ENCODE measurements at places on chromosomes 13 and 19.

DNA sequence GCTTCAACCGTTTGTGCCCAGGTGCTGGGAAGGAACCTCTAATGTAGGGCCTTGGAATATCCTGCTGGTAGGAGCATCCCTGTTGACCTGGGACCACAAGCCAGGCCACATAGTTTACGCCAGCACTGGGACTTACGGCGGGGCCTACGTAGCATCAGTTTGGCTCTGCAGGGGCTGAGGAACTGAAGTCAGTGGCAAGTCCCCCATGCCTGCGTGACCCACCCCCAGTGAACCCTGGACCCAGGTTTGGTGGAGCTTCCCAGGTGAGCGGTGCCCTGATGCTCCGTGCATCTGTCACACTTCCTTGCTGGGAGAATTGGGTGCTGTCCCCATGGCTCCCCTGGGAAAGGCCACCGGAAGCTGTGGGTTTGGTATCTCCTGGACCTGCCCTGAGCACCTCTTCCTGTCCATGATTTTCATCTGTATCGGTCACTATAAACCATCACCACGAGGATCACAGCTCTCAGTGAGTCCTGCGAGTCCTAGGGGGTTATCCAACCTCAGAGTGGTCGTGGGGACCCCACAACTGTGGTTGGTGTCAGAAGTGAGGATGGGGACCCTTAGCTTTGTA, 9.9 kb downstream of the SIGLEC11 start:
- DNase-seq = no peak

DNA sequence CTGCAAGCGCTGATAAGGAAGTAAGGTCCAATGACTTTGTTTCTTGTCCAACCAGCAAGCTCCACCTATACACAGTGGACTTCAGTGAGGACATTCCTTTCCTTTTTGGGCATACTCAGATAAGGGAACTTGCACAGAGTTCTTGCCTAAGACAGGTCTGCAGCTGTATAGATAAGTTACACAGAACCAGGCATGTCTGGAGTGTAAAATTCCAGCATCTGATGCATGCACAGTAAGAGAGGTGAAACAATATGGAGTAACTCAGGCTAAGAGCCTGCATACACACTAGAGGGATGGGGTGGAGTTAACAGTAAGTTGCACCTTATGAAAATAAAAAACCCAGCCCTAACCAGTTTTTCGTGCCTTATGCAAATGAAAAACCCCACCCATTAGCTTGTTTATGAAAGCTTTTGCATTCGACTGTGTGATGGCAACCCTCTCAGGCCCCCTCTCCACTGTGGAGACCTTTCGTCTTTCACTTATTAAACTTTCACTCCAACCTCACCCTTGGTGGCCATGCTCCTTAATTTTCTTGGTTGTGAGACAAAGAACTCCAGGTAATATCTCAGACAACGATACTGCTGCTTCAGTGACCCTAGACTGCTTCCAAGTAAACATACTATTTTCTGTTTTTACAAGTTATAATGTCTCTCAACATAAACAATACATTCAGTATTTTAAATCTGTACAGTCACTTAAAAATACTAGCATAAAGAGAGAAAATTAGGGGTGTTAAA, 2859.0 kb upstream of the PCDH20 start:
- no peak for DNase-seq

- no peak for DNase-seq
Measured at GRCh38 chr13:112248862-112249592, 127.1 kb upstream of the SPACA7 start.

- no peak for DNase-seq
Measured at GRCh38 chr13:33723365-33723764, 94.6 kb upstream of the RFC3 start.

GRCh38 chr19:38736413-38737280, 7.6 kb downstream of the CAPN12 start:
- DNase-seq = no peak

GRCh38 chr19:39384839-39385568, 5.9 kb downstream of the PAF1 start:
- no peak for DNase-seq

DNA sequence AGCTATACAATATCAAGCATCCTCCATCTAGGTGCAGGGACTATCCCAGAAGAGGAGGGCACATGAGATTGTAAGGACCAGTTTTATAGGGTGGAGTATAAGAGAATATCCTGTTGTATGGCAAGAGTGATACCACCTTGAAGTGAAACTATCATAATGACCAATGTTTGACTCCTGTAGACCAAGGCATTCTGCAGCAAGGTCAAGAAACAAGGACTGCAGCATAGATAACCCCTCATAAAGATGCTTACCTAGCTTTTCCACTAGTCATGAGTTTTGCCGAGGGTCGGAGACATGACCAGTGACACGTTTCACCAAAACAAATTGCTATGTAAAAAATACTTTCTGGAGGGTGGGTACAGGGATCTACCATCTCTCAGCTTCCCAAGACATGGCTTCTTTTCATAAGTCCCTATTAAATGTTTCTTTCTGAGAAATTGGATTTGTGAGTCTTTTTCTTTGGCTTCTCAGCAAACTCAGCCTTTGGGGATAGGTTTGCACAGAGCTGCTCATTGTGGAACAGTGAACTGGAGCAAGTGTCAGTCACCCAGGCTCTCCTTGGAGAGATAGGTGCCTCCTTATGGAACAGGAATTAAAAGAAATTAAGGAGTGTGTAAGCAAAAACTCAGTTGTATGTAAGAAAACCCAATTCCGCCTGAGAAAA, 28.2 kb upstream of the CYSLTR2 start:
- peak; percentile 17 for DNase-seq

DNA sequence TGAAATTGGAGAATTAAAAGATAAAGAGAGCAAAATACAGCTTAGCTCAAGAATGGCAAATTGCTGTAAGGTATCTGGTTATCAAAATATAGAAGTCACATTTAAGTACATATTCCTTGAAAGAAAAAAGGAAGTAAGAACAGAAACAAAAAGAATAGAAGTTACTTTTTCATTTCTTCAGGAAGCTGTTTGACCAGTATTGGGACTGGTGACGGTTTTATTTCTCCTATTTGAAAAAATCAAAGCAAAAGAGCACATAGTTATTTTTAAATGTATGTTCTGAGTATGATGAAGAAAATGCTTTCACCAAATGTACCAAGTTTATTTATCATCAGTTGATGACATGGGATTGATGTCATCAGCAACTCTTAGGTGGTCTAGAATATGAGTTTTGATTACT, 83.1 kb upstream of the OXGR1 start:
- no peak for DNase-seq

DNA sequence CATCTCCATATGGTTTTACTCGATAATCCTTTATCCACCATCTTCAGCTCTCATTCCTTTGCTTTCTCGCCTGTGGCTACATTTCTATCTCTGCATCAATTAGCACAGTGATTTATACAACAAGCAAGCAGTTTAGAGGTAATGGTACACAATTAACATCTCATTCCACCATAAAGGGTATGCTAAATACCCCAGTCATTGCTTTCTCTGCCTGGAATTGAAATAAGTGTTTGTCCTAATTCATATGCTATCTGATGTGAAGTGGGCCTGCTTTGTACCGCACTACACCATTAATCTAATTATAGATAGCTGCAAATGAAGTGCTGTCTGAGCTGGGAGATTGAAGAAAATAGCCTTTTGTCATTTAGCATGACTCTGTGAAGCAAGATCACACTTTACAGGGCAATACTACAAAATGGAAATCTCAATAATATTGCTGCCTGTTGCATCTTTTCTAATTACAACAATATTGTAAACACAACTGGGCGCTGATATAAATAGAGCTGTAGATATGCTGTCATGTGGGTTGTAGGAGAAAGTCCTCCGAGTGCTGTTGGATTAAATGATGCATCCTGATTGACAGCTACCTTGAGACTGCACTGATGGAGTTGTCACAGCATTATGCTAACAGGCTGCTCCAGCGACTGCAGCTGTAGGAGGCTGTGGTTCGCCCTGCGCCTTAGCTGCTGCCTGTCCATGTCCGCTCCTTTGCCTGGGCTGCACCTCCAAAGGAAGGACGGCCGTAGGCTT, 78.2 kb downstream of the GGACT start:
- DNase-seq = no peak

GRCh38 chr13:106927421-106927820, 359.5 kb upstream of the ARGLU1 start:
- DNase-seq = no peak

GRCh38 chr13:95174517-95174916, 126.7 kb downstream of the ABCC4 start:
- no peak for DNase-seq

DNA sequence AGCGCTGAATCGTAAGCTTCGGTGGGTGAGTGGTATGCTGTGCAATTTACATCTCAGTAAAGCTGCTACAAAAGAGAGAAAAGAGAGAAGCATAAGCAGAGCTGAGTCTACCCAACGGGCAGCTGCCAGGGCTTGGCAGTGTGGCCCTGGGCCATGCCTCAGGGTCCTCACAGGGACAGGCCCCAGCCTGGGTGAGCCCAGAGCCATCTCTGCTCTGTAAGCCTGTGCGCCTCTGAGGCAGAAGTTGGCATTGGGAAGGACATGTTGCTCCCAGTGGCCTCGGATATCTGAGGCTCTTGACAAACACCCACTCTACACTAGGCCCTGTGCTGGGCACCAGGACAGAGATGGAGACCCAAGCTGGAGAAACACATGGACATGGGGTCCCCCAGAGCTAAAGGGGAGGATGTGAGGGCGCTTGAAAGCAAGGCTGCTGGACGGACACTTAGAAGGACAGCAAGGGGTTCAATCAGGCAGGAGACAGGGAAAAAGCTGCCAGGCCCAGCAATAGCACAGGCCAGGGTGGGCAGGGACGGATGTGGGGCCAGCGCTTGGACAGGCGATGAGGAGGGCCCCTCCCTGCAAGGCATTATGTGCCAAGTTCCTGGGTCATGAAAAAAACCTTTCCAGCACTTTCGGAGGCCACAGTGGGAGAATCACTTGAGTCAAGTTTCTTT, 14.7 kb downstream of the PPP6R1 start:
- DNase-seq = no peak

- DNase-seq = no peak
Measured at GRCh38 chr13:91358387-91358782, 10.9 kb downstream of the MIR17HG start.

DNA sequence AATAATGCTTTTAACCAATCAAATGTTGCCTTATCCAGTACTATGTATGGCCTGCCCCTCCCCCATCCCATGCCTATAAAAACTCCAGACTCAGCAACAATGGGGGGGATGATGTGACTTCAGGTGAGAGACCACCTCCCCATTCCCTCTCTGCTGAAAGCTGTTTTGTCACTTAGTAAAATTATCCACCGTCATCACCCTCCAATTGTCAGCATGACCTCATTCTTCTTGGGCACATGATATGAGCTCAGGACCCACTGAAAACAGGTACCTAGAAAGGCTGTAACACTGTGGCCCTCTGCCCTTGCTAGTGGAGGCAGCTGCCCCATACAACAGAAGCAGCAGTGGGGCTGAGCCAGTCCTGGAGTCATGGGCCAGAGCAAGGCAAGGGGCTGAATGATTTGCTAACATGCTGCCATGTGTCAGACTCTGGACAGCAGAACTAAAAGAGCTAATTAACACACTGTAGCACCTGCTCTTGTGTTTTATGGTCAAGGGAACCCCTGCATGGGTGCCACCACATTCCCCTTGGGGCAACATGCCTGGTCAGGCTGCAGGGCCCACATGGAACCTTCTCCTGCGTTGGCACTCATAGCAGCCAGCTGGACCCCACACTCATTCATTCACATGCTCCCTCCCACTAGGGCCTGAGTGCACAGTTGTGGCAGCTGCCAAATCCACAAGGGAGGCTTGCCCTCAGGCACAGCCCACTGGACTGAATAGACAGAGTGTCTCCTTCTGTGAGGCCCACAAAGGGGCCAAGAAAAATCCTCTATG, 722.2 kb upstream of the PCDH20 start:
- DNase-seq = no peak

DNA sequence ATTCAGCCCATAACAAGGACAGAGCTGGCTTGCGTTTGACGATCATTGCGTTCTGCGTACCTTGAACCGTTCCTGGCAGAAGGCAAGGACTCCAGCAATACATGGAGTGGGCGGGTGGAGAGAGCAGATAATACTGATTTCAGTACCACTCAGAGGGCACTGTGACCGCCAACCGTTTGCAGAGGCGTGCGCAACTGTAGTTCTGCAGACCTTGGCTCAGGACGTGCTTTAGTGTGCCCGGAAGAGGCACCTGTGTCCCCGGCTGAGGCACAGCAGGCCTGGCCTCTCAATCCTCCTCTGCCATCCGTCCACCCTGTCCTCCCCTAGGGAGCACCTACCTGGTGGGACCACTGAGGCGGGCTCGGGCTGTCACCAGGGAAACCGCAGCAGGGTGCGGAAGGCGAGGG, 117.6 kb upstream of the USP29 start:
- DNase-seq = no peak

DNA sequence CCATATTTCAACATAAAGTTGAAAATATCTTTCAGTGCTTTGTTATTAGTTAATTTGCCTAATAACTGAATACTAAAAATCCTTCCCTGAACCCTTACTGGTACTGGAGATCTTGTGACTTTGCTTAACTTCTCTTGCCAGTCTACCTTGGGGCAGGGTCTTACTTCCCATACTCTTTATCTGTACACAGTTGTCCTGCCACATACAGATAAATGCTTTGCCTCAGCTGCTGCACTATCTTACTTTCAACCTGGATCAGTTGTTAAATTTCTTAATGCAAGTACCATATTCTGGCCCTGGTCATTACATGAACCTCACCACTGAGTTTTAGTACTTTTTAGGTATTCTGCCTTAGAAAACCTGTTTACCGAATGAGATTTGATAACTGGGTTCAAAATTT, 107.6 kb downstream of the PIBF1 start:
- DNase-seq = no peak

- peak; percentile 47 for DNase-seq
Measured at GRCh38 chr13:31970231-31970930, 61.2 kb upstream of the FRY start.

- no peak for DNase-seq
Measured at GRCh38 chr19:34282611-34283519, 28.5 kb downstream of the GARRE1 start.

DNA sequence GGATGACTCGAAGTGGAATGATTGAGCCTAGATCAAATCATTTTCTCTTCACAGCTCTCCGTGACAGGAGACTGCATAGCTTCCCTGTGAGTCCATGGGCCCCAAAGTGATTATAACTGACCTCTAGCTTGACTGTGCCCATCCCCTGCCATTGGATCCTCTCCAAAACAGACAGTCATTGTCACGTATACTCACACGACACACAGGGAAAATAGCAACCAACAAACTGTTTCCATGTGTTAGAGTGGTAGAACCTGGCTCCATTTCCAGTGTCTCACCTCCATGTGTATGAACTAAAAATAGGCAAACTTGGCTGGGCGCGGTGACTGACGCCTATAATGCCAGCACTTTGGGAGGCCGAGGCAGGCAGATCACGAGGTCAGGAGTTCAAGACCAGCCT, 48.8 kb upstream of the NPAS1 start:
- DNase-seq = peak; percentile 95

DNA sequence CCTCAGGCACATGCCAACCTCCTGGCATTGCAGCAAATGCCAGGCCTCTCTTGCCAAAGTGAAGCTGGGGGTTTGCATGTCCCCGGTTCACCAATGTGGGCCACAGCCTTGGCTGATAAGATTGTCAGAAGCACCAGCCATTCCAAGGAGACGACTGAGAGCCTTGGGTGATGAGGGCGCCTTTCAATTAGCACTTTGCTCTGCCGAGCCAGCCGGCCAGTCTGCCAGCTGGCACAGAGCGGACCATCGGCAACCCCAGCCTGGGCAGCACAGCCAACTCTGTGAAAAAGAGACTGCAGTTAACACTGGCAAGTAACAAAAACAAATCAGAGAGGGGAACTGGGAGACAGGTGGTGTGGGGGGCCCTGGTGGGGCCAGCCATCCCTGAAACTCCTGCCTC, 67.3 kb downstream of the EFNB2 start:
- DNase-seq = no peak
